ENCODE measurements at places on chromosomes 1 and 21. TPM values are rescaled to one million over a fixed set of nuclear protein-coding genes. Genes with fewer than 3 reads are reported as not detected.

Gene TSTD1
- 16.5 TPM for total RNA-seq

Gene HSF2BP
- total RNA-seq: 2.4 TPM

GRCh38 chr1:193819376-193819775 is 633.0 kb upstream of the B3GALT2 start:
- DNase-seq: no peak

Gene CADM3
- total RNA-seq: not detected

DNA sequence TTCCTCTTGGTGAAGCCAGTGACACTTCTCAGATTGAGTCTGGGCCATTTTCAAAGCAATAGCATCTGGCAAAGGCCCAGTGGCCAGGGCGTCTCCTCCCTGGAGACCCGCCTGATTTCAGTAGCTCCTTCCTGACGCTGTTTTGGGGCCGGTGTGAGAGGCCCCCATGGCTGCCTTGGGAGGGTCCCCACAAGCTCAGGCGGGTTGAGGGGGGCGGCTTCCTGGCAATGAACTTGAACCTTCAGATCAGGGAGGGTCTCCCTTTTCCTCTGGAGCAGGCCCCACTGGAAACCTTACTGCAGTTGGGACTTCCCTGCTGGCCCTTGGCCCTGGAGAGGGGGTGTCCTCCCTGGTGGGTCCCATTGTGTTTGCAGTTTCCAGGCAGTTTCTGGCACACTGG is 121.2 kb downstream of the CRYAA start:
- DNase-seq: no peak

DNA sequence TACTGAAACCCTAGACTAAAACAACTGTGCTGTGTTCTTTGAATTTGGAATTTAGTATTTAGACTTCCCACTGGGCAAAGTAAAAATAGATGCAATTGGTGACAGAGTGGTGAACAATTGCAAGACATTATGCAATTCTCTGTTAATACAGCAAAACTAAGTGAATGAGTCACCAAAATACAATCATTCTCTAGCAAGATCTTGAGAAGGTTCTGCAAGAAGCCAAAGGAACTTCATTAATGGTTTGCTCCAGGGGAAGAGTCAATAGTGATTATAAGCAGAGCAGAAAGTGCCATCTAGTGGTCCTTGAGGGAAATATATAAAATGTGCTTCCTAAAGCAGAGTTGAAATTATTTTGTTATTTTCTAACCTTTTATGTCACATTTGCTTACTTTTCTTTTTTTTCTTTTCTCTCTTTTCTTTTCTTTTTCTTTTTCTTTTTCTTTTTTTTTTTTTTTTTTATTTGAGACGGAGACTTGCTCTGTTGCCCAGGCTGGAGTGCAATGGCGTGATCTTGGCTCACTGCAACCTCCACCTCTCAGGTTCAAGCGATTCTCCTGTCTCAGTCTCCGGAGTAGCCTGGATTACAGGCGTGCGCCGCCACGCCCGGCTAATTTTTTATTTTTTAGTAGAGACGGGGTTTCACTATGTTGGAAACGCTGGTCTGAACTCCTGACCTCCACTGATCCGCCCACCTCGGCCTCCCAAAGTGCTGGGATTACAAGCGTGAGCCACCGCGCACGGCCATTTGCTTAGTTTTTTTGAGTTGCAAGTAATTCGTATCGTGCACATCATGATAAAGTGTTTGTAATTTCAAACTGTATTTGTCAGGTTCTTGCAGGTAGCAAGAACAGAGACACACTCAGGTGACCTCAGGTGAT is 99.2 kb downstream of the CTH start:
- DNase-seq: peak; percentile 96

- DNase-seq: no peak
Observed at GRCh38 chr1:107787299-107787698, 177.7 kb downstream of the VAV3 start.

- no peak for DNase-seq
Observed at GRCh38 chr1:37831109-37831508, 23.1 kb upstream of the YRDC start.

DNA sequence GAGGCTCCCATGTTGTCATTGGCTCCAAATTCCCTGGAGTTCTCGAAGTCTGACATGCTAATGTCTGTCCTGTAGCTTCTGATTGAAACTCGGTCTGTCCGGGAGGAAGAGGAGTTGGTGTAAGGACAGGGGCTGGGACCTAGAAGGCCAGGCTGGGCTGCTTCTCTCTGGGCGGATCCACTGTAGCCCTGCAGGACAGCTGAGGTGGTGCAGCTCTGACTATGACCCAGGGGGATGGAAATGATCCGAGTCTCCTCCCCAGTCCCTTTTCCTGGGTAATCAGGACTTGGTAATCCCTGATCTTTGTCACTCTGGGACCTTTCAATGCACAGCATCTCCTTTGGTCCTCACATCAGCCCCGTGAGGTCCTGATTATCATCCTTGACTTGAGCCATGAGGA is 10.0 kb upstream of the FCMR start:
- DNase-seq: no peak

DNA sequence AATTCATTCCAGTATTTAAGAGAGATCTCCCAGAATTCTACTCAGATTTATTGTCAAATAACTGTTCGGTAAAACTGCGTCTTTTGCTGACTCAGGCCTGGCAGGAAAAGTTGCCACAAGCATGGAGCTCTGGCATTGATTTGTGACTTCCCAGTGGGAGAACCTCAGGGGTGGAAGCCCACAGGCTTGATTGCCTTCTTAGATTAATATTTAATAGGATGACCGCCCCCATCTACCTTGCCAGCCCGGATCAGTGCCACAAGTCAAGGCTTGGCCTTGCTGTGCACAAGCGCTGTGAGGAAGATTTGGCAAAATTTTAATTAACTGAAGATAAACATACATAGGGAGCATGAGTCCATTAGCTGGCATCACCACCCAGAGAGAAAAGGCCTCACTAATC is 93.5 kb downstream of the LRIG2 start:
- DNase-seq: no peak

Gene BMP8B
- total RNA-seq: 4.7 TPM

All from PC-3 (cell line).